Stimulated activated CD4-positive, alpha-beta T cell treated with anti-CD3 and anti-CD28 coated beads, Interleukin-4, amount 100 ng/mL, for 48 hours (primary cell): ENCODE measurements at places on chromosomes 3 and 15.

- DNase-seq, result no peak
Observed at GRCh38 chr3:18575573-18575972, 150.4 kb upstream of the SATB1 start.

DNA sequence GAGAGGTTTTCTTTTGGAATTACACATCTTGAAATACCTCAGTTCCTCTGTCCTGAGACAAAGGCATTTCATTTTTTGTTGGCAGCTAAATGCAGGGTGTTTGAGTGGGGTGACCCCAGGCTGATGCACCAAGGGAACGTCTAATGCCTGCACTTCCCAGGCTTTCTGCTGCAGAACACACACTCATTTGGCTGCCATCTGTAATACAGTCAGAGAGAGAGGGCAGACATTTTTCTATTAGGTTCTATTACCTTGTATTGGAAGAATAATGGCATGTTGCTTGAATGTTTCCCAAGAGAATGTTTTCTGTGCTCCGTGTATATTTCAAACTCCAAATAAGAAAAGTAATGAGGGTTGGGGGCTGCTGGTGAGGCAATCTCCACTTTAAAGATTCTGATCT lies 87.1 kb downstream of the PTPRG start:
- DNase-seq, result no peak

- DNase-seq, result no peak
Observed at GRCh38 chr15:45583731-45584639, 3.2 kb upstream of the BLOC1S6 start.

DNA sequence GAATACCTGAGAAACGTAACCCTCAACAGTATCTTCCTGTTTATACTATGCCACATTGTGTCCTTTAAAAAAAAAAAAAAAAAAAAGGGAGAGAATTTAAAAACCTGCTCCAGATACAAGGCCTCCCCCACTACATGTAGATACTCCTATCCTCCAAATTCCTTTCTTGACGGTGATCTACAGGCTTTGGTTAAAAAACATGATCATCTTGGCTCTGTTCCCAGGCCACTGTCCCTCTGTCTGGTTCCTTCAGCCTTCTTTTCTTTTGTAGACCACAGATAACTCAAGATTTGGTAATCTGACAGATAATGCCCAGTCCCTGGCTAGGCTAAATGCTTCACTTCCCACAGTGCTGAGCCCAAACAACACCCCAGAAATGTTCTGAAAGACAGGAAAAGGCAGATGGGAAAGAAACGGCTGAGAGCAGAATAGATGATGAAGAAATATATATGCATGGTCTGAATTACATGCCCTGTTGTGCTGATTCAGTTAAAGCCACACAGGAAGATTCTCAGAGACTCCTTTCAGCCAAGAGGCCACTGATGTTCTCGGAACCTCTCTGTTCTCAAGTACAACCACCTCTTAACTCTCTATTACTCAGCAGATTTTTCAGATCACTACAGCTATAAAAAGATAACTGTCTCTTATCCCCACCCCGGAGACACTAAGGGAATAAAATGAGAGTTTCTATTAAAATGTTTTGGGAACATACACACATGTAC lies 48.3 kb downstream of the NPTN start:
- DNase-seq, result no peak

GRCh38 chr3:57160765-57161538 lies 4.2 kb downstream of the IL17RD start:
- DNase-seq, result no peak

DNA sequence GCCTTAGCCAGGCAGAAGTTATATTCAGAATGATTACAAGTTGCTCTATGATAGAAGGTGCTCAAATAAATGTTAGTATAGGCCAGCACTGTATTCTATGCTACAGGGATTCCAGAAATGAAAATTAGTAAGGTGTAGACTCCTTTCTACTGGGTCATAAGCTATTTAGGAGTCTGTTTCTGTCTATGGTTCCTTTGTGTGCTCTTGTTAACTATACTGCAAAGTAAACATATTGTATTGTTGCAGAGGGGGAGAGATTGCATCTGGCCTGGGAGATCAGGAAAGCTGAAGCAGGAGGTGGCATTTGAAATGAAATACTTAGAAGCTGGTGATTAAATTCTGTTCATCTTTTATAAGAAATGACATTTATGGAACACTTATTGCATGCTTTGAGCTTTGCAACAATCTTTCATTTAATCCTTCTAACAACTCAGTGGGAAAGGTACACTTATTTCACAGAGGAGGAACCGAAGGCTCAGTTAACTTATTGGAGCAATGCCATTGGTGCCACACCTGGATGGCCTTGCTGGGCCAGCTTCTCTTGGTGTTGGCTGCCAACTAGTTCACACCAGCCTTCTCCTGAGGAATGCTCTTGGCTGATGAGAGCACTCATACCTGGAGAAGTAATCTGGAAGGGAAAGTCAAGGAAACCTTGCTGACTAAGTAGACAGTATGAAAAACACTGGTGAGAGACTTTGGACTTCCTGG lies 39.1 kb downstream of the ABHD5 start:
- no peak for DNase-seq

DNA sequence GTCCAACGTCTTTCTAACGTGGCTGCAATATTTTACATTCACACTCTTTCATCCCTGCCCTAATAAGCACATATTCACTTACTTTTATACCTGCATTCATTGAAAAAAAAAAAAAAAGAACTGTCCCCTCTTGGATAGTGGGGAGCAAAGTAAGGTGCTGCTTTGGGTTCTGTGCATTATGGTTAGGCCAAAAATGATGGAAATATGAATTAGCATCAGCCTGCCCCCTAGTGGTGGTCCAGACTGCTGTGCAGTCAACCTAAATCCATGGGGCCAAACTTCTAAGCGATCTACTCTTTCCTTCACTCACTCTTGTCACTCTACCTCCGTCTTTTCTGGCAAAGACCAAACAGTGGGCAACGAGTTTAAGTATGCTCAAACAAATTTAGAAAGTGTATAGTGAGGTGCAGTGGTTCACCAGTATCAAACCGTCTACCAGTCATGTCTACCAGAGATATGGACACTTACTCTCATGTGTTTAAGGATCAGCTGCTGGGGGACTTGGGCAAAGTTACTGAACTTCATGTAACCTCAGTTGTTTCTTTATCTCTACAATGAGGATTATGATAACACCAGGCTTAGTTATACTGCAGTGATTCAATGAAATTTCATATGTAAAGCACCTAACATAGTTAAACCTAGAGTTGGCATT lies 61.5 kb upstream of the GRM7 start:
- DNase-seq, result peak; percentile 19

DNA sequence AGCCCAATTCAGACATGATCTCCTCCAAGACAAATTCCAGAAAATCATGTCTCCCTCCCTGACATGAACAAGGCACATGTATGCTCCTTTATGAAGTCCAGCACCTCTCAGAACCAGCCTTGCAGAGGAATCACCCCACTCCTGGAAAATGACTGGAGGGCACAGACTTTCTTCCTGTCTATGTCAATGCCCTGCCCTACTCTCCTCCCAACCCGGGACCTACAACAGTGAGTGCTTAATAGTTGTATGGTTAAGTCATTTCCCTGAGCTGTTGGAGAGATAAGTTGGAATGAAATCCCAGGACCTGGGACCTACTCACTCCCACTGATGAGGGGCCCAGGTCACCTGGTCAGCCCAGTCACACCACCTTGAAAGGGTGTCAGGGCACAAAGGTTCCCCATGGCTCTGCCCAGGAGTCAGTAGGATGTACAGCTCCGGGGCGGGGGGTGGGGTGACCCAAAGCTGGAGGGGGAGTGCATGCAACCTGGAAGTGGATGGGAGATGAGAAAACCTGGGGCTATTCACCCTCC lies 80.1 kb upstream of the HERC1 start:
- DNase-seq, result no peak

DNA sequence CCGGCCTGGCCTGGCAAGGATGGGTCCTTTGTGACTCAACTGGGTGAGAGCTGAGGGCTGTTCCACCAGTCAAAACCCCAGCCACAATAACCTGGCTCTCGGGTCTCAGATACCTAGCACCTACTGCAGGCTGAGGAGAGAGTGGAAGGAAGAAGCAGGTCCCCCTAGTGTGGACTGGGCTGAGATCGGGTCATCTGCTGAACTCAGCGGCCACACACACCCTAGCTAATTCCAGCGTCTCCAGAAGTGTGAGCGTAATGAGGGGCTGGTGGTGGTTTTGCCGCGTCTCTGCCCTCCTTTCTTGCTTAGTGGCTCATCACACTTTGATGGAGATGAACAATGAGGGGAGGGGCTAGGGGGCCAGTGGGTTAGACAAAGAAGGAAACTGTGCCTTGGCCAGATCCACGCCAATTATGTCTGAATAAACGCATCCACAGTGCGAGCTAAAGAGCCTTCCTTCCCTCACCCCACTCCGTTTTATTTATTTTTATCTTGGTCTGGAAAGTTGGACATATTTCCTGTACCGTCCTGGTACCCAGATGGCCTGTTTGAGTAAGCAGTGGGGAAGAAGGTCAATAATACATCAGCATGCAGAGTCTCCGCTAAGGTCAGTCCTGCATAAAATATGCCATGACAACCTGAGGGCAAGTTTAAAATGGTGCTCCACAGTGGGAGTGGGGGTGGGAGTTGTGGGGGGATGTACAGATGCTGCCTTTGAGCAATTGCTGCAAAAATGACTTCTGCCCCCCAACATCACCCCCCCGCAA lies 370.0 kb downstream of the WDR72 start:
- DNase-seq, result no peak

DNA sequence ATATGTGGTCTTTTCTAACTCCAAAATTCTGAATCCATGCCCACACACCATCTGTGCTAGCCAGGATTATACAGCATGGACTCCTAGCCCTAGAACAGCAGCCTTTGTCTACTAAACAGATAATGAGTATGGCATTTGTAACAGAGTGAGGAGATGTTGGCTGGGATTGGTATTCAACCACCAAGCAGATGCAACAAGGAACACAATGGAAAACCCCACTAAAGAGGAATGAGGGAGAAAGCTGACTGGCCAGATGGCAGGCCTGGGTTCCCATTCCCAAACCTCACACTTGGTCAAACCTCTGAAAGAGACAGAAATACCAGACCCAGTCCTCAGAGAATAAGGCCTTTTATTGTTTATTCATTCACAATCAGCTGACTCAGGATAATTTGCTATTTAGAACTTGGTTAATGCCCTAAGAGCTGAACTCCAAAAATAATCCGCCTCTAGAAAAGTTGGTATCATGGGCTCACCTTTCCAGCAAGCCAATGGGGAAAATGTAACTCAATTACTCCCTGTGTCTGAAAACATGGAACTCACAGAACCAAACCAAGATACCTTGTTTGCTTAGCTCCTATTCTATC lies 145.6 kb downstream of the LRRC3B start:
- DNase-seq, result no peak

- no peak for DNase-seq
Observed at GRCh38 chr3:96267577-96267976, 546.8 kb upstream of the EPHA6 start.

- no peak for DNase-seq
Observed at GRCh38 chr15:77034695-77035489, 36.0 kb downstream of the TSPAN3 start.

DNA sequence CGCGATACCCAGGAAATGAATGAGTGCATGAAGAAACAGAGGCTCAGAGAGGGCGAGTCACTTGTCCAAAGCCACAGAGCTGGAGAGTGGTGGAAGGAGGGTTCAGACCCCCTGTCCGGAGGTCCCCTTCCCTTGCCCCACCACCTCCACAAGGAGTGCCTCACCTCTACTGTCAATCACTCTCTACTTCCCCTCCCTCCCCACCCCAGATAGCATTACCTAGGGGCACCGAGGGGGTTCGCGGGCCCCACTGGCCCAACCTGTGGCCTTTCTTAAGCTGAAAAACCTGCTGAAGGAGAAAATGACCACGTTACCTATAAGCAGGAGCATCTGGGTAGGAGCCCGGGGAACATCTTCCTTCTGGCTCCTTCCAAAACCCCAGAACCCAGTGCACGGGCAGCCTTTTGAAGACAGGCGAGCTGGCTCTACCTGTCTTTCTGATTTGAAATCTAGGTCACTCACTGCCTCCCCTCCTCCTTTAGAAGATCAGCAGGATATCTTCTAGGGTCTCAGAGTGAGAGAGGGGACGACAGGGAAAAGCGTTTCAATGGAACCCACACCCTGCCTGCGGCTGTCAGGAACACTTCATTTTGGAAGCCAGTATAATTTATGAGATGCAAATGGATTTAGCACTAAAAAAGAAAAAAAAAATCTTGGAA lies 89.9 kb upstream of the MEF2A start:
- DNase-seq, result no peak

- no peak for DNase-seq
Observed at GRCh38 chr3:158355623-158356588, 215.1 kb upstream of the MLF1 start.

DNA sequence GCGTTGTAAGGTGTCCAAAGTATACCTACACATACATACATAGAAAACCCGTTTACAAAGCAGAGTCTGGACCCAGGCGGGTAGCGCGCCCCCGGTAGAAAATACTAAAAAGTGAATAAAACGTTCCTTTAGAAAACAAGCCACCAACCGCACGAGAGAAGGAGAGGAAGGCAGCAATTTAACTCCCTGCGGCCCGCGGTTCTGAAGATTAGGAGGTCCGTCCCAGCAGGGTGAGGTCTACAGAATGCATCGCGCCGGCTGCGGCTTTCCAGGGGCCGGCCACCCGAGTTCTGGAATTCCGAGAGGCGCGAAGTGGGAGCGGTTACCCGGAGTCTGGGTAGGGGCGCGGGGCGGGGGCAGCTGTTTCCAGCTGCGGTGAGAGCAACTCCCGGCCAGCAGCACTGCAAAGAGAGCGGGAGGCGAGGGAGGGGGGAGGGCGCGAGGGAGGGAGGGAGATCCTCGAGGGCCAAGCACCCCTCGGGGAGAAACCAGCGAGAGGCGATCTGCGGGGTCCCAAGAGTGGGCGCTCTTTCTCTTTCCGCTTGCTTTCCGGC lies 318.6 kb downstream of the FGF12 start:
- no peak for DNase-seq

DNA sequence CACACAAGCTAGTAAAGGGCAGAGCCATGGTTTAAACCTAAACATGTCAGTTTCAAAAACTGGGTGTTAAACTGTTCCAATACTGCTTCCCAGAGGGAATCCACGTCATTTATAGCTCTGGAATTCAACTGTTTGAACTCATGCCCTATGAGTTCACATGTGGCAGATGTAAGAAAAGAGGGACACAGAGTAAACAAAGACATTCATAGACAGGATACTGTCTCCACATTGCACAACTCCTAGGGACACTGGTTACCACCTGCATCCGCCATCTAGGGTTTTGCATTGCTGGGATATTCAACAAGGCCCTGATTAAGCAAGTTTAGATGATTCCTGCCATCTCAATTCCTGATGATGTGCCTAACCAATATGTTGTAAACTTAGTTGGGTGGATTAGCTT lies 134.1 kb upstream of the COL8A1 start:
- no peak for DNase-seq

GRCh38 chr15:82058026-82058425 lies 12.2 kb upstream of the MEX3B start:
- no peak for DNase-seq

DNA sequence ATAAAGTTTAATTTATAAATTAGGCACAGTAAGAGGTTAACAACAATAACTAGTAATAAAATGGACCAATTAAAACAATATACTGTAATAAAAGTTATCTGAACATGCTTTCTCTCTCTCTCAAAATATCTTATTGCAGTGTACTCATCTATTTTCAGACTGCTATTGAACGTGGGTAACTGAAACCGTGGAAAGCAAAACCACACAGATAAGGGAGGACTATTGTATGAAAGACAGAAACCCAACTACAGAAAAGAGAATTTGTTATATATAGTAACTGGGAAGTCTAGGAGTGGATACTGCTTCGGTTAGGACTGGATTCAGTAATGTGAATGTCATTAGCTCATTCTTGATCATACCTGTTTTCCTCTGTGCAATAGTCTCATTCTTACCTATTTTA lies 119.3 kb upstream of the DAZL start:
- no peak for DNase-seq

GRCh38 chr15:69576948-69577351 lies 124.3 kb downstream of the RPLP1 start:
- no peak for DNase-seq
